Occipital lobe (tissue), 3 donors: ENCODE measurements at places on chromosomes 3 and 15.

DNA sequence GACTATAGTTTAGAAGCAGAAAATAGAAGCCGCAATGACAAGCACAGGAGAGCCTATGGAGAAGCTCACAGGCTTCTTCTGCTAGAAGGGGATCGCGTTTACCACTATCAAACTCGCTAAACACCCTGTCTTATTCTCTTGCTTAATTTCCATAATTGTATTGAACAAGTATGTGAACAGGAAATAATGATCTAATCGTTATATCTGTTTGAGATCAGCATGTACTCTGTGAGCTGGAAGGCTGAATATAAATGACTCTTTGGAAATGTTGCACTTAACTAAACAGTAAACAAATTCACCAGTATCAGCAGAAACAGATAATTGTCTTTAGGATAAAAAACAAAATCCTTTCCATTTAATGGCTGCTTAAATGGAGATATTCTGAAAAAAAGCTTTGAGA is 15.0 kb downstream of the NEK10 start:
- DNase-seq: no peak

GRCh38 chr3:79467721-79468120 is 300.1 kb downstream of the ROBO1 start:
- DNase-seq: no peak

GRCh38 chr15:96889734-96890480 is 559.4 kb downstream of the NR2F2 start:
- no peak for DNase-seq

DNA sequence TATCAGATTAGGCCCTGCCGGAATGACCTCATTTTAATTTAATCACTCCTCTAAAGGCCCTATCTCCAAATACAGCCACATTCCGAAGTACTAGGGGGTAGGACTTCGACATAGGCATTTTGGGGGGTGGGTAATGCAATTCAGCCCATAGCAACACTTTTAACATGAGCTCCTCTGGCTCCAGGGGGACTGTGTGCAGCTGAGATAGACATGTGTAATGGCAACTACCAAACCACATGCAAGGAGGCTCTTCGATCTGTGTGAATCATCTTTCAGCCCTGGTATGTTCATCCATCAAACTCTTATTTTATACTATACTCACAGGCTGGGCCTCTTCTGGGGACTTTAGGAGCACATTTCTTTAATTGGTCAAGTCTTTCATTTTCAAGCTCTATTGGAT is 57.4 kb upstream of the PPARG start:
- no peak for DNase-seq

- no peak for DNase-seq
These were observed 6.6 kb downstream of the DTWD1 start for GRCh38 chr15:49627407-49627877.

DNA sequence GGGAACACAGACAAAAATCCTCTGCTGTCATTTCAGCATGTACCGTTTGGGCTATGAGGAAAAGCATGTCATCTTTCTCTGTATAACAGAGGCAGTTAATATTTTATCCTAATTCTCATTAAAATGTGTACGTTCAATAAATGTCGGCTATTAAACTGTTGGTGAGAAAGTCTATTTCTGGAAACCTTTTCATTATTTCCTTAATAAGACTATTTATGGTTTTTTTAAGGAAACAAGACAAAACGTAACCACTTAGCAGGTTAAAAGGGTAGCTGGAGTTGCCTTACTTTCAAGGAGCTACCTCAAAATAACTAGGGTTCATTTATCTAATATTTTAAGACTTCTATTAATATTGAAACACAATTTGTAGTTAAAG is 1.8 kb upstream of the STT3B start:
- DNase-seq: no peak
